ENCODE measurements at places on chromosomes 12 and 14. TPM values are rescaled to one million over a fixed set of nuclear protein-coding genes. Genes with fewer than 3 reads are reported as not detected.
A peak's percentile ranks its signal among the peaks of the same experiment; 100 is the strongest.

GRCh38 chr12:114096461-114096860 is 130.3 kb upstream of the RBM19 start:
- DNase-seq = no peak

DNA sequence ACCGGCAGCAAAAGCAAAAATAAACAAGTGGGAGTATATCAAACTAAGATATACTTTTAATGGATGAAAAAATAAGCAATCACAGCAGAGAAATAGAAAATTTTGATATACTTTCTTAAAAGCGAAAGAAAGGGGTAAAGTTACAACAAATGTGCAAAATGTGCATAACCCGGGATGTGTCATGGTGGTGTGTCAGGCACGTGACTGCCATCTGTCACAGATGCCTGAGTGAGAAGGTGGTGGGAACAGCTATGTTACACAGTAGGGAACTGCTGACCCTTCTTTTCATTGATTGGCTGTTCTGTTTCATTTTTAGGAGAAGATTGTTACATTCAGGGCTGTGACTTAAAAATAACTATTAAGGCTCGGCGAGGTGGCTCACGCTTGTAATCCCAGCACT is 168.1 kb upstream of the PELI2 start:
- DNase-seq = no peak

DNA sequence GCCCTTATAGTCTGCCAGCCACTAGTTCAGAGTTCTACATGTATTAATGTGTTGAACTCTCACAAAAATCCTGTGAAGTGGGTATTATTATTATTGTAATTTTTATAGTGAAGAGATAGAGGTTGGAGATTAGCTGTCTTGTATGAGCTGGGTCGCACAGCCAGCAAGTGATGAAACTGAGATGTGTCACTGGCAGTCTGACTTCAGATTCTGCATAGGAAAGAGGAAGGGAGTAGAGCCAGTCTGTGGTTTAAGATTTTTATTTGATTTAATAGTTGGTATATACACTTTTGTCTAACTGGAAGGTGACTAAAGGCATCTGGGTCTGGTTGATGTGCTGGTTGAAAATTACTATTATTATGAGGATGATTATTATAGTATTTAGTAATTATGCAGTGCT is 5.8 kb upstream of the FRS2 start:
- DNase-seq = no peak

DNA sequence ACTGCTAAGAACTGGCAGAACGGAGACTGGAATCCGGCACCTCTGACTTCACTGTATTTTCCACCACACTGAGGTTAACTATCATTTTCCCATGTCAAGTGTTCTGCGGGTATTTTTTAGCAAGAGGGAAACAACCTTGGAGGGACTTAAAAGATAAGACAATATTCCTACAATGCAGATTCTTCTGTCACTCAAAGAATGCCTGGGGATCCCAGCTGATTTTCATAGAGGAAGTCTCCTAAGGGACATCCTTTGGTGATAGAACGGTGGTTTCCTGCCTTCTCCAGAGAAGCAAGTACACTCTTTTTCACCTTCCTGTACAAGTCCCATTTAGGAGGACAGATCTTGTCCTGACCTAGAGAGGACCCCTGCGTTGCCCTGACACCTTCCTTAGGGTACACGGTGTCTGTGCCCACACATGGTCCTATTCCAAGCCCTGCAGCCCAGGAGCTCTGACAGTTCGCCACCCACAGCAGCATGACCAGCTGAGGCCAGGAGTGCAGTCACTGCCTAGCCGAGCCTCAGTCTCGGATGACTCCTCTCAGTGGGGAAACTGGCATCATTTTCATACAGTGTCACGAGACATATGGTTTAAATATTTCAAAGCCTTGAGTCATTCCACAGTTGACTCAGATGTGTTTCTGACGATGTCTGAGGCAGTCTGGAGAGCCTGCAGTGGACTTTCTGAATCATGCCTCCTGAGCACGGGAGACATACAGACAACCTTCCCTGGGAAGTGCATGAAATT is 181.3 kb upstream of the FKBP4 start:
- no peak for DNase-seq

RHOJ gene
- polyA plus RNA-seq = 0.45 TPM

OR6C2 gene
- not detected for polyA plus RNA-seq

DNA sequence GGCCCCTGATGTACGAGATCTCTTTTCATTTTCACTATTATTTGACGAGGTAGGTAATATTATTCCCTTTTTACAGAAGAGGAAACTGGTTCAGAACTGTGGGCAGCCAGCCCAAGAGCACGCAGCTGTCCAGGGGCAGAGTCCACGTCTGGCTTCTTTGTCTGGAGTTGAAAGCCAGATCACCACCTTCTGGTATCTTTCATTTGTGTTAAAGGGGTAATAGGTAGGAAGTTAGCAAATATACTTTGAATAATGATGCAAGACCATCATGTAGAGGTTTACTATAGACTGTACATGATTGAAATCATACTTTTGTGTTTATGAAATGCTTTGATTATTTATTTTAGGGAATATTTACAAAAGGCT is 144.1 kb upstream of the AMIGO2 start:
- peak; percentile 74 for DNase-seq

All from small intestine (tissue), 16 donors.